Mammary epithelial cell (primary cell): ENCODE measurements at places on chromosomes 2 and 18. TPM values are rescaled to one million over a fixed set of nuclear protein-coding genes. Genes with fewer than 3 reads are reported as not detected.

KCNJ3 gene
- polyA plus RNA-seq: not detected

EVA1A gene
- polyA plus RNA-seq: 28.0 TPM

KCNF1 gene
- 0.26 TPM for polyA plus RNA-seq

TLX2 gene
- 0.05 TPM for polyA plus RNA-seq

CNTNAP5 gene
- polyA plus RNA-seq: not detected

CLHC1 gene
- 2.6 TPM for polyA plus RNA-seq

CTNNA2 gene
- polyA plus RNA-seq: not detected

SEMA4C gene
- 6.9 TPM for polyA plus RNA-seq

SLC30A3 gene
- 0.09 TPM for polyA plus RNA-seq

NTSR2 gene
- not detected for polyA plus RNA-seq

KLHL30 gene
- polyA plus RNA-seq: 0.01 TPM

ADGRF3 gene
- polyA plus RNA-seq: 0.07 TPM

MDH1B gene
- 0.66 TPM for polyA plus RNA-seq

TDRD15 gene
- not detected for polyA plus RNA-seq

GCG gene
- polyA plus RNA-seq: not detected

LRRC30 gene
- not detected for polyA plus RNA-seq
